ENCODE measurements at places on chromosomes 12 and 14.

GRCh38 chr14:104139460-104140212, 1.2 kb downstream of the KIF26A start:
- no peak for DNase-seq

- DNase-seq = no peak
Observed at GRCh38 chr14:59155886-59156285, 32.6 kb upstream of the DAAM1 start.

- DNase-seq = no peak
Observed at GRCh38 chr14:90981636-90982035, 78.8 kb downstream of the RPS6KA5 start.

DNA sequence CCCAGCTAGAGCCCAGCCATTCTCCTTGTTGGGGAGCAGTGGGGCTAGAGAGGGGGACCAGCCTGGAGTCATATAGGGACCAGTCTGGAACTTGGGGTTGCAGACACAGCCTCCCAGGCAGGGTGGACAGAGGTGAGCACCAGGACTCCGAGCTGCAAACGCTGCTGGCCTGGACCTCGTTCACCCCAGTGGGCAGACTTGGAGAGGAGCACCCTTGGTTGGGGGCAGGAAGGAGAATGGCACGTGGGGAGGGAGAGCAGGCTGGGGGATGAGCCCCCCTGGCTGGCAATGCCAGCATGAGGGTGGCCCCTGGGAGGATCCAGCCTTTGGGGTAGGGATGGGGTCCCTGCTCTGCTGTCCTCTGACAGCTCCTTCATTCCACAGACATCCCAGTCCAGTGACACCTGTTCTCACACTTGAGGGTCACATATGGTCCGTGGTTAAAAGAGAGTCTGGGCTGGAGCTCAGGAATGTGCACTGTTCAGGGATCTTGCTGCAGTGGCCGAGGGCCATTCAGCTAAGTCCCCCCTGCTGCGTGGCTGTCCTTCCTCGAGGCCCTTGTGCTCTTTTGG, 2.8 kb downstream of the LBHD2 start:
- no peak for DNase-seq

DNA sequence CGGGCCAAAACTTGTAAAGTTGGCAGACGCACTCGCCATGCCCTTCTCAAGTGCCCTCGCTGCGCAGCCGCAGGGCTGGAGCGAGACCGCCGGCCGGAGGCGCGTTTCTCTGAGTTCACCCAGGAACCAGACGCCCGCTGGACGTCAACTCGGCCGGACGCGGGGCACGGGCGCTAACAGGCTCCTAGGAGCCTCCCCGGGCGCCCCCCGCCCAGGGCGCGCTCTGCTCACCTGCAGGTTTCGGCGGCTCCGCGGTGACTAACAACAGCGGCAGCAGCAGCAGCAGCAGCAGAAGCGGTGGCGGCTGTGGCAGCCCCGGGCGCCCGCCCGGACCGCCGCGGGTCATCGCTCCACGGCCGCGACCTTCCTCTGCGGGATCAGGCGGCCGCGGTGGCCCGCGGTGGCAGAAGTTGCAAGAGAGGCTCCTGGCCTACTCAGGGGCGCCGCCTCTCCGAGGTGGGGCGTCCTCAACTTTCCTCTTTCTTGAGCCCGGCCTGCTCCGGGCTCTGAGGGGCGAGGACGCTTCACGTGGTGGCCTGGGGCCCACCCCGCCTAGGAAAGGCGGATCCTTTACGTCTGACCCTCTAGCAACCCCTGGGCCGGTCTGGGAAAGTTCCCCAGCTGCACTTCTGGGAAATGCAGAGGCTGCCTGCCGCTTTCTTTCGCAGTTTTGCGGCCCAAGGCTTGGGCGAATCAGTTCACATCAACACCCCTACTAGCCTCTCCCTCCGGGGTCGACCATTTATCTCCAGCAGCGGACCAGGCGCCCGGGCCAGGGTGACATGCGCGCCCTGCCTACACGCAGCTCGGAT, at the start of gene PLBD1:
TSS of gene PLBD1 (minus strand) at position 533 of the 812 bp plus-strand sequence. CDS start at position 346, 187 bp downstream.
- no peak for DNase-seq

GRCh38 chr14:34052658-34053014, 101.8 kb upstream of the EGLN3 start:
- DNase-seq = no peak

DNA sequence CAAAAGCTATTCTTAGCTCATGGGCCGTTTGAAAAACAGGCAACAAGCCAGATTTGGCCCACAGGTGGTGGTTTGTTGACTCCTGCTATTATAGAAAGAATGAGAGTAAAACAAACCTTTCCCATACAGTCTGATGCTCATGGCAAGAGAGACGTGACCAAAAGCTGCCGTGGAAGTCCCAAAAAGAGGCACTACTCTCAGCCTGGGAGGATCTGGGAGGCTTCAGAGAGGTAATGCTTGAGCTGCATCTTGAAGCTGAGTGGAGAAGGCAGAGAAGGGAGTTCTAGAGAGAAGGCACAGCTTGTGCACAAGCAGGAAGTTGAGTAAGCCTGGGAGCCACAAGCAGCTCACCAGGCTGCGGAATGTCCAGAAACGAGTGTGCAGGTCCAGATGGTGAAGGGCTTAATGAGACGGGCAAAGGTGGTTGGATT, 9.6 kb downstream of the PLXNC1 start:
- DNase-seq = no peak

DNA sequence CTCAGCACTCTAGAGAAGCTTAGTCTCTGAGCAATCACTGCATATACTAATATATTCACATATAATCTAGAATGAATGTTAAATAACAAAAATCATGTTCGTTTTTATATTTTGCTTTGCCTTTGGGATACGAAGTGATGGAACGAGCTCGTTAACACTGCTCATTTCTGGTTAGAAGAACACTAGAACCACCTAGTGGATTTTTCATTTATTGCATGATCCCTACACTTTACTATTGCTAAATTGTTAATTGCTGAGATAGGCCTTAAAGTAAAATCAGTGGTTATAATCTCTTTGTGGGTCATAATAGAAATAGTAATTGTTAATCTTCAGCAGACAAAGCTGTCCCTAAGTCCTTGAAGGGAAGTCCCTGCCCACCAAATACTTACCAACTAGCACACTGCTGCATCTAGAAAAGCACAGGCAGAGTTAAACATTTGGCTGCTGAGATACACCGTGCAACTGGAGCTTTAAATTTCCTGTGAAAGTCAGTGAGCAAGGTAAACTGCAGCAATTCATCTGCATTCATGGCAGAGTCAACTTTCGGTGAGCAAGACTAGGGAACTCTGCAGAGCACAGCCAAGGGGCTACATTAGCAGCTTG, 353.7 kb downstream of the APAF1 start:
- no peak for DNase-seq

DNA sequence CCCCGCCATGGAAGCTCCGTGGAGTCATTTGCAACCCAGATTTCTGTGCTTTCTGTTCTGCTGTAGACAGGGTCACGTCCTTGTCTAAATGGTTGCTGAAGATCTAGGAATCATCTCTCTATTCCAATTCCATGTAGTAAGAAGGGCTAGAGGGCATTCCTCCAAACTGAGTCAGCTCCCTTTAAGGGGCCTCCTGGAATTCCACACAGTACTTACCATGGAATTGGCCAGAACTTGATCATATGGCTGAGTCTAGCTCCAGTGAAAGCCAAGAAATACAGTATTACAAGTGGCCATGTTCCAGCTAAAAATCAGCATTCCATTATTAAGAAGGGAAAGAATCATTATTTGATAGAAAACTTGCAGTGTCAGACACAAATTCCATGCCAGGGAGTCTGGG, 171.9 kb downstream of the PRKCH start:
- DNase-seq = no peak

DNA sequence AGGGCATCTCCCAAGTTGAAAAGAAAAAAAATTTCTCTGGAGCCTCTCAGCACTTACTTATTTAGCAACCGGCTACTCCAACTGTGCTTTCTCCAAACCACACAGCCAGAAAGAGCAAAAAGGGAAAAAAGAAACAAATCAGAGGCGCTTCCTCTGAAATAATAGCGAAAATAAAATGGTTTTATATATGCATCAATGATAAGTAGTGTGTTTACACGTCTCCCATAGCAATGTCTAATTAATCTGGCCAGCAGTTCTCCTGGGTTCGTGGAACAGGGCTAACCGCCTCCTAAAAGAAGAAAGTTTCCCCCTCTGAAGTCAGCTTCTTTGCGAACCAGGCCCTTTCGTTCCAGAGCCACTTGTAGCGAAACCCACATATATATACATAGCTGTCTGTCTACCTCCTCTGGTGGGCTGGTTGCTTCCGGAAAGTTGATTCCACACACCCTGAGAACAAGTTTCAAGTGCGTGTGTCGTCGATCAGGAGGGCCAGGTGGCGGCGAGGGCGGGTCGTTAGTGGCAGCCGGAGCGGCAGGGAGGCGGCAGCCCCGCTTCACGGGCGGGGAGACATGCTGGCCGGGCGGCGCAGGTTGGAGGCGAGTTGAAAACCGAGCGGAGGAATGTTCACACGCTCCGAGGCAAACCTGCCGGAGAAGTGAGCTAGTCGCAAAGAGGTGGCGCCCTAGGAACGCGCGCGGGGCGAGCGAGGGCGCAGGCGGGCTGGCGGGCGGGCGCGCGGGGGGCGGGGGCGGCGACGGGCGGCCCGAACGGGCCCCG, 2.7 kb downstream of the PTHLH start:
- no peak for DNase-seq

- no peak for DNase-seq
Observed at GRCh38 chr12:97520106-97520505, 57.5 kb downstream of the RMST start.

DNA sequence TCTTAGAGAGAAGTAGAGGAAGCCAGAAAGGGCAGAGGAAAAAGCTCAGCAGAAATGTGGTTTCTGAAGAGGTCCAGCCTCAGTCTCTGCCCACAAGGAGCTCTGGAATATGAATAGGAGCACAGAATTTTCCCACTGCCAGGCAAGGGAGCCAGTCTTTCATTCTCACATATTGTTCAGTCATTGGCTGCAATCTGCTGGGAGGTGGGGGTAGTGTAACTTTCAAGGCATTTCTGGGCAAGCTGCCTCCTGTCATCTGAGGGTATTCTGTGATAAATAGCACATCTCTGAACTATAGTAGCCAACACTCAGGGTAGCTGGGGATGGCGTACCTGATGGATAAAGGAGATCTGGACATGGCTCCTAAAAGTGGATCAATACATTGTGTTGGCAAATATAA, 127.2 kb downstream of the LRRK2 start:
- DNase-seq = no peak

All from stimulated activated CD8-positive, alpha-beta memory T cell treated with anti-CD3 and anti-CD28 coated beads, Interleukin-15, amount 100 ng/mL, for 1 hour (primary cell).